ENCODE measurements at places on chromosomes 5 and 9. TPM values are rescaled to one million over a fixed set of nuclear protein-coding genes. Genes with fewer than 3 reads are reported as not detected.

GABRA6 gene
- not detected for total RNA-seq

ZNF658 gene
- total RNA-seq, result 2.4 TPM

GBGT1 gene
- 2.9 TPM for total RNA-seq

EPB41L4B gene
- total RNA-seq, result 0.74 TPM

PCDHB8 gene
- not detected for total RNA-seq

ZNF474 gene
- not detected for total RNA-seq

CTNND2 gene
- not detected for total RNA-seq

FRMD3 gene
- total RNA-seq, result 0.52 TPM

BTNL9 gene
- total RNA-seq, result not detected

DOK3 gene
- total RNA-seq, result 8.2 TPM

VPS13A gene
- 28.8 TPM for total RNA-seq

SLC2A6 gene
- total RNA-seq, result 8.9 TPM

- peak; percentile 75 for DNase-seq
Measured at GRCh38 chr9:131394464-131395156, 724 bp downstream of the PRRC2B start.

DNA sequence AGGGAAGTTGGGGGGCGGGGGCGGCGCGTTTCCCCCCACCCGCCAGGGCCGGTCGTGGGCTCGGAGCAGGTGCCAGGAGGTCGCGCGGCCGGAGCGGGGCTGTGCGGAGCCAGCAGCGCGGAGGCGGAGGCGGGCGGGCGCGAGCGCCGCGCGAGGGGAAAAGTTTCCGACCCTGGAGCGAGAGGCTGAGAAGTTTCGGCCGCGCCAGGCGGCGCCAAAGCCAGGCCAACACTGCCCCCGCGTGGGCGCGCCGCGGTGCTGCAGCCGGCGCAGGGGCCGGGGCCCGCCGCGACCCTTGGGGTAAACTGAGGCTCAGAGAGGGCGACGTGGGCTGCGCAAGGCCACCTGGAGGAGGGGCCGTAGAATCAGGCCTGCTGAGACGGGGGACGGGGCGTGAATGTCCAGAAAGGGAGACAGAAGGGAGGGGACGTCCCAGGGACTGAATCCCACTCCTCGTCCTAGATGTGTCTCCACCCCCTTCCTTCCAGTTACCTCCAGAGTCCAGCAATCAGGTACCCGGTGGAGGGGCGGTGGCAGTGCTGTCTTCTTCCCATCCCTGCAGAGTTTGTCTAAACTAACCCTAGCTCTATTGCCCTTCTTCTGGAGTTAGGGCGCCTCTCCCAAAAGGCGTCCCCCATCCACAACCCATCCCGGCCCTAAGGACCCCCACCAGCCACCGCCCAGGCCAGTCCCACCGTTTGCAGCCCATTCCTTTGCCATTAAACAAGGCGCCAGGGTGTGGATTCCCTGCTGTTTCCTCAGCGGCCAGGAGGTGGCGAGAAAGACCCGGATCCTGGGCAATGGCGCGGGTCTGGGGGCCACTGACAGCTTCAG, 10.2 kb downstream of the C9orf50 start:
- DNase-seq, result peak; percentile 81

DNA sequence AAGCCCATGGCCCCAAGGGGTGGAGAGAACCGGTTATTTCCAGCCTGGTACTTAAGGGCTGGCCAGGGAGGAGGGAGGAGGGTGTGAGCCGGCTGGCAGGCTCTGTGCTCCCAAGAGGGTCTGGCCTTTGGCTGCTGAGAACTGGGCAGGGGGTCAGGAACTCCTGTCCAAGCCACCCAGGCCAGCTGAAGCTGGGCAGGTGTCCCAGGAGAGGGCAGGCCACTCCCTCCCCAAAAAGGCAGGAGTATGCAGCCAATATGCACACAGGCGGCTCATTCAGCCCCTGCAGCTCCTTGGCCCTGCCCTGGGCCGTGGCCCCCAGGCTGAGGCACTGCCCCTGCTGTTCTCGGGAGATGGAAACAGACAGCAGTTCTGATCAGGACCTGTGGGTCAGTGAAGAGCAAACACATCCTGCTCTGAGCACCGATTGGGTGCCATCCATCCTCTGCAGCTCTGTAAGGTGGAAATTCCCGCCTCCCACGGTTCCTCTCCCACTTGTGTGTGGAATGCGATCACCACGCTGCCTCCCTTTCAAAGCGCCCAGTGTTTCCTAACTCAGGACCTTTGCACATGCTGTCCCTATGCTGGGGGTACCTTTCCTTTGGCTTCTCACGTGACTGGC, 17.1 kb upstream of the KIF12 start:
- DNase-seq, result no peak

- DNase-seq, result no peak
Measured at GRCh38 chr5:26791021-26791420, 247.4 kb downstream of the CDH9 start.

DNA sequence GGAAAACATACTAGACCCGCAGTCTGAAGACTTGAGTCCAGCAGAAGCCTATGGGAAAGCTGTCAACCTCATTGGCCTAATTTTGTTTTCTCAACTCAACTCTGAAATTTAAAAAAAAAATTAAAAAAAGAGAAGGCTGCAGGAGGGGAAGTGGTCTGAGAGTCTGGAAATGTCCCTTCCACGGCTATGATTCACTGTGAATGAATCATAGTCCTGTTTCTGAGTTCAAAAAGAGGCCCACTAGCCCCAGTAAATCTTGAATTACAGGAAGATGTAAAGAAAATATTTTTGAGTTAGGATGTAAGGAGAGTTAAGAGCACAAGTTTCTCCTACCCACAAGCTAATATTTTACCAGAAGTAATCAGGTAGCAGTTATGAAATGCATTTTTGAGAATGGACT, 565.5 kb upstream of the DMAC1 start:
- DNase-seq, result no peak

DNA sequence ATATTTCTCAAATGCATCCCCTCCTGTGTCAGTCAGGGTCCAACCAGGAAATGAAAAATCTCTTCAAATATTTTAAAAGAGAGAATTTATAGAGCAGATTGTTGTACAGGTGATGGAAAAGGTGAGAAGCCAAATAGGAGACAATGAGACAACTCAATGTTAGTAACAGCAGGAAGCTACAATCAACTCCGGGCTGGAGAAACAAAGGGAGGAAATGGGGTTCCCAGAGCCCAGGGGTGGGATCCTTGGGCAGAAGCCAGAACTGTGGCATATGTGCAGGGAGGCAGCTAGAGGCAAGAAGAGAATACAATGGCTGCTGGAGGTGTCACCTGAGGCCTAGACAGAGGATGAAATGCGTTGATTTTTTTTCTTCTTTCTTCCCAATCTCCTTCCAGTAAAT, 361.8 kb upstream of the ACTBL2 start:
- DNase-seq, result no peak

GRCh38 chr9:134734270-134734669, 92.7 kb downstream of the COL5A1 start:
- no peak for DNase-seq

GRCh38 chr9:92642041-92642451, 27.9 kb downstream of the IPPK start:
- DNase-seq, result no peak

GRCh38 chr9:23850242-23850689, 24.2 kb upstream of the ELAVL2 start:
- DNase-seq, result no peak

DNA sequence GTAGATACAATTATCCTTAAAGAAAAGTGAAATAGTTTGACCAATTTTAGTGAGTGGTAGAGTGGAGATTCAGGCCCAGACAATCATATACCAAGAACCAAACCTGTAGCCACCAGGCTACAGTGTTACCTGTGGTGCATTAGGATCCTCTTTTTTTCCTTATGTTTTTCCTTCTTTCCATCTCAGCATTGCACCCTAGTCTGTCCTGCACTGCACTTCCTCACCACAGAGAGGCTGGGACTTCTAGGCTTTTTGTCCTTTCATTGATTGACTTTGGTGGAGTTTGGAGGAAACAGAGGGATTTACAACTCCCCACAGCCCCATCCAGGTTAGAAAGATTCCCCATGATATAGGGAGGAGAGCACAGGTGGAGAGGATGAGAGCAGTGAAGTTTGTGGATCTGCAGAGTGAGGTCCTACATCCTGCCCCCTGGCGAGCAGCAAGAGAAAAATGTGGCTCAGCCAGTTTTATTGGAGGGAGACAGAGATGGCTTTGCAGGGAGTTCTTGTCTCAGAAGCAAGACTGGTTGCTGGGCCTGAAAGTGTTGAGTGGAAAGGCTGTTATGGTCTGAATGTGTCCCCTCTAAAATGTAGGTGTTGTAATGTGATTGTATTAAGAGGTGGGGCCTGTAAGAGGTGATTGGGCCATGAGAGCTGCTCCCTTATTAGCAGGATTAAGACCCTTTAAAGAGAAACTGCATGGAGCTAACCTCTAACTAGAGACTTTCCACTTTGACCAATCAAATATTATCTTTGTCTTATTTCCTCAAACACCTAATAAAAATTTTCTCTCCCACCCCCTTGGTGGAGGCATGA, 36.2 kb downstream of the KIF4B start:
- DNase-seq, result no peak

DNA sequence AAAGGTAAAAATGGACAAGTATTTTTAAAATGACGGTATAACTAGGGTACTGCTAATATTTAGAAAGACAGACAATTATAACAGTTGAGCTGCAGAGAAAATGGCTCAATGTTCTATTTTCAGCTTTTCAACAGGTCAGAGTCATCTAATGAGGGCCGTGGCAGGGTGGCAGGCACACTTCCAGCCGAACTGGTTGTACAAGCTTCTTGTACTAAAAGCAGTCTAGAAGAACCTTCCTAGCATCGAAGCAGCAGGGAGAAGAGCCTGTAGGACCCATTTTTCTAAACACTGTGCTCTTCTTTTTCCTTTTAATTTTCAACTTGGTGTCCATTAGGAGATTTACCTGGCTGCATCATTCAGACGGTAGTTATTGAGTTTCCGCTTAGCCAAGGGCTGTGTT, 85.6 kb downstream of the SLC28A3 start:
- DNase-seq, result no peak

- DNase-seq, result no peak
Measured at GRCh38 chr9:137304383-137305059, 2.5 kb upstream of the NRARP start.

DNA sequence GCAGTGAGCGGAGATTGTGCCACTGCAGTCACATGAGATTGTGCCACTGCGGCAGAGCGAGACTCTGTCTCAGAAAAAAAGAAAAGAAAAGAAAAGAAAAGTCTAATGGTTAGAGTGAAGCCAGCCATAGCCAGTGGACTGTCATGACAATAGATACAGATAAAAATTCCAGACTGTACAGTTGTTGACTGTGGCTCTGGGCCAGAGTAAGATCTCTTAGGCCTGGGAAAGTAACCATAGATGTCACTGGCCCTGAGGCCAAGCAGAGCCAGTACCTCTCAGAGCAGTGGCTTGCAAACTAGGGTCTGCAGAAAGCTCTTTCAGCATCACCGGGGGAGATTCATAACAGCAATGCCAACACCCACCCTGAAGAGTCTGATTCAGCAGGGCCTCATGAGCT, 44.1 kb upstream of the SUB1 start:
- no peak for DNase-seq

GRCh38 chr5:142118155-142118686, 9.6 kb downstream of the NDFIP1 start:
- no peak for DNase-seq

GRCh38 chr5:72179816-72180440, 72.7 kb downstream of the MAP1B start:
- no peak for DNase-seq

DNA sequence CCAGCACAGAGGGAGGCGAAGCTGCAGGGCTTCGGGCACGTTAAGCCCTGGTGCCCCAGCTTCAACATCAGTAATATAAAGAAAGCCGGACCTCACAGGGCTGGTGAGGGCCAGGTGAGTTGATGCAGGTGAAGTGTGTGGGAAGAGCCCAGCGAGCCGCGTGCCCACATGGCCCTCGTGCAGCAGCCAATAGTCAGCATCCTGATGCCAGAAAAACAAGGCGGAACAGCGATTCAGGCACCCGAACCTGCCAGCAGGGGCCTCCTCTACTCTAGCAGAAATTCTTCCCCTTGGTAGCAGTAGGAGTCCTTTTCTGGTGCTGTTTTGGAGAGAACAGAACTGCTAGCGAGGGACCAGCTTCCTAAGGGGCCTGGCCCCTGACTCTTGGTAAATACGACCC, 7.8 kb downstream of the MED10 start:
- no peak for DNase-seq

GRCh38 chr5:147906326-147907095, at the start of gene C5orf46:
TSS of gene C5orf46 (minus strand) at chr5:147906538. CDS start at chr5:147906501, 37 bp downstream.
- no peak for DNase-seq

DNA sequence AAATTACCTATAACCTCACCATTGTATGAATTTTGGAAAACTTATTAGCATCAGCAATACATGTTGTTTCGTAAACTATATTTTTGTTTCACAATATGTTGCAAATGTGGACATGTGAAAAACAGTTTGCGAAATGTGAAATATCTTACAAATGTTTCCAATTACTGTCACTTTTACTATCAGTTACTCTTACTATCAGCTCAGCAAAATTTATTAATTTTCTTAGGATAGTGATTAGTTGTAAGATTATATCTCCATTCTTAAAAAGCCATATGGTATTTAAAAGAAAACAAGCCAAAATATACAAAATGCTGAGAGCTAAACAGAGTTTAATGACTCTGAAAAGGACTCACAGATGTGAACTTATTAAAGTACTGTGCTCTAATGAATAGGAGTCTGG, 111.9 kb upstream of the LPAR1 start:
- no peak for DNase-seq

DNA sequence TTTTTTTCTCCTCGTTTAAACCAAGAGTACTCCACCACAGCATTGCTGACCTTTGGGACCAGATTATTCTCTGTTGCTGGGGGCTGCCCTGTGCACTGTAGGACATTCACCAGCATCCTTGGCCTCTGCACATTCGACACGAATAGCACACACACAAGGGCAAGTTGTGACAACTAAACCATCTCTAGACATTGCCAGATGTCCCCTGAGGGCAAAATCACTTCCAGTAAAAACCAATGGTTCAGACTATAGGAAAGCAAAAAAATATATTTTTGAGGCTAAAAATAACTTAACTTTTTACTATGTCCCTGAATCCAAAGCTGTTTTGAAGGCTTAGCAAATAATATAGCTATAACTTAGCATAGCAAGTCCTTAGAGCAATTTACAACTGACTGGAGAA, 65.9 kb downstream of the SEMA5A start:
- DNase-seq, result no peak

DNA sequence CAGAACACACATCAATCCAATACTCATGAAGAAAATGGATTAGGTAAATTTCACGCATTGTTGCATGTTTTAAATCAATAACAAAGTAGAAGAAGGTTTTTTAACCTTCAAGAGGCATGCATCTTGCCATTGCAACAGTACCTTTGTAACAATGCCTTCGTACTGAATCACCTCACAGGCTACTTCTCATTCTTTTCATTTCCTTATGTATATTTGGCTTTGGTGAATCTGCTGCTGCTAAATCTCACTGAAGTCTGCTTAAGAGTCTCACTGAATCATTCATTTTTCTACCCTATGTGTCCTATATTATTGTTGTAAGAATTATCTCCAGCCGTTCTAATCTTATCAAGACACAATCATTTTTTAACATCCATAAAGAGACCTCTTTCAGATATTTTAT, 152.5 kb downstream of the CDH10 start:
- no peak for DNase-seq

- no peak for DNase-seq
Measured at GRCh38 chr9:137555179-137555578, 3.5 kb downstream of the MRPL41 start.

- DNase-seq, result no peak
Measured at GRCh38 chr5:3305432-3305831, 290.2 kb upstream of the IRX1 start.

All from activated naive CD8-positive, alpha-beta T cell treated with anti-CD3 and anti-CD28 coated beads for 36 hours (primary cell).